BJ (cell line): ENCODE measurements at places on chromosomes 7 and 10.
A peak's percentile ranks its signal among the peaks of the same experiment; 100 is the strongest.

DNA sequence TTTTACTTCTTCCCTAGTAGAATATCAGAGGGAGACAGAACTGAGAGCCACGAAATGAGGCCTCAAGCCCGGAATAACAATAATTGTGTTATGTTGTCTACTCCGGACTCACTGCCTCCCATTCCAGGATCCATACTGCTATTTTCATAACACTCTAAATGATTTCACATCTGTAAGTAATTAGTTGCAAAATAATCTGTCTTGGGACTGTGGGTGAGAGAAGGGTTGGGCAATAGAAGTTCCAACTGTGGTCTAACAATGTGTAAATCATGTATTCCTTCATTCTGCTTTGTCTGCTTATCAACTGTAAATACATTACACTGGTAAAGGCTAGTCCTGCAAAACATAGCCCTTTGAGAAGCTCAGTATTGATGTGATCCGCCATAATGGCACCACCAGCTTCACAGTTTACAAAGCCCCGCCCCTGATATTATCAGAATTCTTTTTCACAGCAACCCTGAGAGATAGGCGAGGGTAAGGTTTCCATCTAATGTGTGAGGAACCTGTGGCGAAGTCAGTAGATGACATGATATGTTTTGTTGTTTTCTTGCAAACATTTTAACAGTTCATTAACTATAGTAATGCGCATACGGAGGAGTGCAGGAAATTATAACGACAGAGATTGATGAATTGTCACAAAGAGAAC is 265.7 kb upstream of the BMPER start:
- no peak for DNase-seq

DNA sequence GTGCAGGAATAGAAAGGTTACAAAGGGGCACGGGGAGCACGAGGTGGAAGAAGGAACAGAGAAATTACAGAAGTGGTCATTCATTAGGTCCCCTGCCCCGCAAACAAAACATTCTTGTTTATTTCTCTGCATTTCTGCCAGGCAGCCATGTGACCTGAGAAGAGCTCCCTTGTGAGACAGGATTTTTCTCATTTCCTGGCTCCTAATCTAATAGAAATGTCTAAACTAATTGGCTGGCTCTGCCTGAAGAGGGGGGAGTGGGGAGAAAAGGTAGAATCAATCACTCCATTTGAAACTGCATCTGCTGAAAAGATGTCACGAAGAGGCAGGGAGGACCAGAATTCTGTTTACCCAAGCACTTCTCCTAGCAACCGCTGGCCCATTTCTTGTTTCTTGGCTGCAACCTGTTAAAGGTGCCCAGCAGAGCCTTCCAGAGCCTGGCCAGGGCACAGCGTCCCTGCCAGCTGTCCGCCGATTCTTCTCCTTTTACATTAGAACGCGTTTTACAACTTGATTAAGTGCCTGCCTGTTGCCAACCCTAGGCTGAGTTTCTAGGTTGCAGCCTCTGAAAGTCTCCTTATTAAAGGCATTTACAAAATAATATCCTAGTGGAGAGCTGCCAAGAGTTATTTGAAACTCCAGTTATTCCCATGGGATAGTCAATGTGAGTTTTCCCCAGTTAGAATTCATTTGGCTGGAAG is 1227.6 kb downstream of the TYW1 start:
- DNase-seq, result no peak

DNA sequence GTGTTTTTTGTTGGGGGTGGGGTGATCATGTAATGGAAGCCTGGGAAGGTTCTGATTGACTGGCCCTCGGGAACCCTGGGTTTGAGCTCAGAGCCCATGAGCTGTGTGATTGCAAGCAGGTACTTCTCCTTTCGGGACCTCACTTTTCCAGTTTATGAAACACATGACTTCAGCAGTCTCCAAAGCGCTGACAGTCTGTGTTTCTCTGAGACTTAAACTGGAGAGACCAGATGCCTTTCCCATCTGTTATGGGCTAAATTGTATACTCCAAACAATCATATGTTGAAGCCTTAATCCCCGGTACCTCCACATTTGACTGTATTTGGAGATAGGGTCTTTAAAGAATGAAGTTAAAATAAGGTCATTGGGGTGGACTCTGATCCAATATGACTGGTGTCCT is 493.6 kb downstream of the GALNT17 start:
- DNase-seq, result no peak

DNA sequence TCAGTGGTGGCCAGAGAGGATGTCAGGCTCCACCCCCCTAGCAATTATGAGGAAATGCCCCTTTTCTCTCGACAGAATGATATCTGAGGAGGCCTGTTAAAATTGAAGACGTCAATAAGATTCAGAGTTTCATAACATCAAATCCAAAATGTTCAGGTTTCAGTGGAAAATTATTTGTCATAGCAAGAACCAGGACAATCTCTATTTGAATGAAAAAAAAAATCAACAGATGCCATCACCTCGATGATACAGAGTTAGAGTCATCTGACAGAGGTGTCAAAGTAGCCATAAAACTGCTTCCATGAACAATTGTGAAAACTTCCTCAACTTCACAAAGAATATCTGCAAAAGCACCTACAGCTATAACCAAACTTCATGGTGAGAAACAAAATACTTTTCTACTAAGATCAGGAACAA is 7.7 kb downstream of the TMEM273 start:
- no peak for DNase-seq

GRCh38 chr10:25988583-25988982 is 54.6 kb downstream of the MYO3A start:
- no peak for DNase-seq

DNA sequence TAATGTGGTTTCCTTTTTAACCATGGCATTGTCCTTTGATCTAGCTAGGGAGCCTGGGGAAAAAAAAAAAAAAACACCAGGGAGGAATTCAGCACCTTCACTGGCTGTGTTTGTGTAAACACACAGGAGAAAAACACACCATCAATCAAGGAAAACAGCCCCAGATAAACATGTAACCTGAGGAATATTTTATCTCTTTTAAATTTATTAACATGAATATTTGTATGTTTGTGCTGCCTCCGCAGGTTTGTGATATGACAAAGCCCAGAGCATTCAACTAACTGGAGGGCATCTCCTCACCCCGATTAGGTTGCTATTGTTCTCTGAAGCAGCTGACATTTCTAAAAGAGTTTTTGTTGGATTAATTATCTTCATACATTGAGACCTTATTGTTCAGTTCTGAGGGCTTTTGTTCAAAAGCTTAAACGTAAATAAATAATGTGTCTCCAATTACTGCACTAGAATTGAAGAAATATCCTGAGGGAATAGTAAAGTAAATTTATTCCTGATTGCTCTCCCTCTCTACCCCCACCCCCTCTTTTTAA is 89.4 kb upstream of the SEMA3E start:
- no peak for DNase-seq

DNA sequence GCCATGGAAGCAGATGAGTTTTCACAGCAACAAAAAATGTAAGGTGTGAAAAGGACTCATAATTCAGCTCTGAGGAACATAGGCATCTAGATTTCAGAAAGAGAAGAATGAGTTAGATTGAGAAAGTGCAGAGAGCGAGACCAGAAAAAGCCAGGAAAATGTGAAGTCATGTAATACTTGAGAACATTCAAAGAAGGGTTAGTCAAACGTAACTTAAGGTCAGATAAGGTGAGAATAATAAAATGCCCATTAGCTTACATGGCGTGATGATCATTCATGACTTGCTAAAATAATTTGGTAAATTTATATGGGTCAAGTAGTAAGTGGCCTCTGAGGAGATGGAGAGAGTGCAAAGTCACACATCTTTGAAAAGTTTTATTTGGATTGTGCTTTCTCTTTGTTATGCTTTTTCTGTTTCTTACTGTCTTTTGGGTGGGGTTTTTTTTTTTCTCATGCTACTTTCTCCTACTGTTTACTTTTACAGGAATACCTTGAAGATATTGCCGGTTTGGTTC is 271.8 kb upstream of the NRG3 start:
- DNase-seq, result no peak

- DNase-seq, result peak; percentile 13
Measured at GRCh38 chr10:45470098-45471012, 96.3 kb downstream of the ALOX5 start.

- no peak for DNase-seq
Measured at GRCh38 chr7:18626717-18627116, 131.2 kb downstream of the HDAC9 start.

GRCh38 chr7:2438186-2438585 is 34.8 kb downstream of the CHST12 start:
- no peak for DNase-seq

GRCh38 chr10:14456218-14456869 is 125.6 kb upstream of the FRMD4A start:
- no peak for DNase-seq

- DNase-seq, result no peak
Measured at GRCh38 chr10:1110674-1111119, 54.5 kb downstream of the WDR37 start.

DNA sequence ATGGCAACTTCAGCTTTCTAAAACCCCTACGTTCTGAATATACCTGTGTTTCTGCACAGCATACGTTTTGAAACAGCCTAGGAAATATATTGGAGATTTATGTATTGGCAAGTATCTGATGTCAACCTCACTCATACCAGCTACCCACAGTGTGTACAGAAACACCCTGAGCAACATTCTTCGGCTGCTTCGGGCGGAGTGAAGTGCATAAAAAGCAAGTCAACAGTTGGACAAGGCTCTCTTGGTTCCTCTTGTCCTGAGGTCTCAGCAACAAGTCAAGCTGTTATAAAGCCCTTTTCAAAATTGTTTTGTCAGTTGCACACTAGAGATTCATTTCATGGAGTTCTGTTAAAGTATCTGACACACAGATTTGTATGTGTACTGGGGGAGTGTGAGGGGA is 40.0 kb upstream of the PAPSS2 start:
- no peak for DNase-seq

- DNase-seq, result no peak
Measured at GRCh38 chr7:141928845-141929195, 12.6 kb downstream of the OR9A4 start.

- no peak for DNase-seq
Measured at GRCh38 chr10:124722798-124723783, 21.1 kb downstream of the FAM53B start.

DNA sequence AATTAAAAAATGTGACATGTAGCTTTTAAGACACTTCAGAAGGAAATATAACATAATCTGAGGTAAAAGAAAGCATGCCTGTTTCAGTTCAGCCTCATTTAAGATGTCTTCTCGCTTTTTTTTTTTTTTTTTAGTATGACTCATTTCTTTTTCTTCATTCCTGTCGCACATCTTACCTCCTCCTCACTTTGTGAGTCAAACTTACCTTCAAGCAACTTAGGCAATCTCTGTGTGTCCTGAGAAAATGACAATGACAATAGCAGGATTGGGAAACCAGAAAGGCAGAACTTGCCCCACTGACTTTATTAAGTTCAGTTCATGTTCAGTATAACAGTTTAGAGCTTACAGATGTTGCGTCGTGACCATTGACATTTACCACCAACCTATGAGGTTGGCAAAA is 7.7 kb downstream of the PTN start:
- DNase-seq, result no peak

DNA sequence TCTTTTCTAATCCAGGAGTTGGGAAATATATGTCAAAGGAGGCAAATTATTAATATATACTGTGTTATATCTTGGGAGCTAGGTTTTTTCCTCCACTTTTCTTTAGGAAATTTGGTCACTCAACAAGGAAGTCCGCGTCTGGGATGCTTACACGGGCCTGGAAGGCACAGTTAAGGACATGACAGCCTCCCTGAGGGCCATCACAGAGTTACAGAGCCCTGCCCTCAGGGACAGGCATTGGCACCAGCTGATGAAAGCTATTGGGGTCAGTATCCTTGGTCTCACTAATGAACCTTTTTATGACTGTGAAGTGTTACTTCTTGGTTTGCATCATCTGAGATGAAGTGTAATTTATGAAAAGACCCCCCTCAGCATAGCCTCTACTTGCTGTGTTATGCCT is 74.7 kb downstream of the DNAH11 start:
- DNase-seq, result no peak

- DNase-seq, result no peak
Measured at GRCh38 chr7:68800316-68800715, 798.0 kb upstream of the AUTS2 start.

- DNase-seq, result no peak
Measured at GRCh38 chr10:11175823-11176243, 158.2 kb downstream of the CELF2 start.

DNA sequence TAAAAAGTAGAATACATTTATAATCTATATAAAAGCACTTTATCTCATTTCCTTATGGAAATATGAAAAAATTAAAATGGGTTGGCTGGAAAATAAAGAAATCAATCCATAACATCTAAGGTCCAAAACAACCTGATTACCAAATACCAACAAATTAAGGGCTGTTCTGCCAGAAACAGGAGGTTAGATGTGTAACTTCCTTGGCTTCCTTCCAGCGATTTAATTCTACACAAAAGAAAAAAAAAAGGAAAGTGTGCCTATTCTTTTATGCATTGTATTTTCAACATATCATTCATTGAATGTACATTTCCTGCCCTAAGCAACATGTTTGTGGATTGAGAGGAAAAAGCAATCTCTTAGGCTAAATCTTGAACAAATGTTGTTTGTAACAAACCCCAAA is 36.2 kb upstream of the USP6NL start:
- no peak for DNase-seq

- no peak for DNase-seq
Measured at GRCh38 chr7:150374472-150374871, 4.7 kb upstream of the ZNF775 start.

DNA sequence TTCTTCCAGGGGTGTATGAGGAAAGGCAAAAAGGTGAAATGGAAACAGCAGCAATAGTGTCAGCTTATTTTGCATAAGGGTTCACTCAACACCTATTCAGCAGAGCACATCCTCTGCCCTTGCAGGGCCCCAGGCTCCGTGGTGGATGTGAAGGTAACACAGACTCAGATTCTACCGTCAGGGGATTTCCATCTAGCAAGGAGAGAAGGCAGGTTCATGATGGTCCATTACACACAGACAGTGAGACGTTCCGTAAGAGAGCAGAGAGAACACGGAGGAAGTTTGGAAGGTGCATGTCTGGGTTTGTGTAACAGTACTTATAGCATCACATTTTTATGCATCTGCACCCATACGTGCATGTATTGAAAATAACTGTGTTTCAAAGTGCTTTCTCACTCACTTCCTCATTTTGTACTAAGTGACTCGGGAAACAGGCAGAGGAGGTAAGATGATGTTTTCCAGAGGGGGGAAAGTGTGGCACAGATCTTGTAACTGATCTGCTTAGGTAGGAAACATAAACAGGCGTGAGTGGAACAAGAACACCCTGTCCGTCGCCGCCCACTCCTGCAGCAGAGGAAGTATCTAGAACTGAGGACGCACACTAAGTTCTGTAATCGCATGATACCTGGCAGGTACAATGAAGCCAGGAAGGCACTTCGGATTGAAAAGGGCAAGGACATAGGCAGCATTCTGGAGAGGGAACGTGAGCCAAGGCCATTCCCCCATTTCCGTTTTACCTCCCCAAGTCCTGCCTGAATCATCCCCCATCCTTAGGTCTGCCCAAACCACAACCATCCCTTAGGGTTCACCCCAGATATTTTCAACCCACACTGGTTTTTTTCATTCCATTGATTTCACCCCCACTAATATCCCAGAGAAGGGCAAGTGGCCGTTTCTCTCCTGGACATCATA is 1.0 kb upstream of the ENO4 start:
- no peak for DNase-seq

- peak; percentile 34 for DNase-seq
Measured at GRCh38 chr10:125811251-125811650, 11.8 kb downstream of the UROS start.

GRCh38 chr10:132311338-132311939 is 3.7 kb upstream of the STK32C start:
- DNase-seq, result no peak

- no peak for DNase-seq
Measured at GRCh38 chr10:126270111-126270510, 118.2 kb downstream of the ADAM12 start.

GRCh38 chr7:118642396-118642795 is 417.9 kb downstream of the ANKRD7 start:
- no peak for DNase-seq
